ENCODE measurements at places on chromosomes 16 and 17. TPM values are rescaled to one million over a fixed set of nuclear protein-coding genes. Genes with fewer than 3 reads are reported as not detected.

The HOXB4 gene
- total RNA-seq = 4.6 TPM

The GRIN2A gene
- 0.26 TPM for total RNA-seq

The ATP1B2 gene
- total RNA-seq = 0.07 TPM

The TPSG1 gene
- total RNA-seq = not detected

The KANSL1 gene
- total RNA-seq = 103 TPM

The CDH15 gene
- total RNA-seq = 0.20 TPM

The TANGO6 gene
- 26.3 TPM for total RNA-seq

The KRT31 gene
- total RNA-seq = not detected

The CDH5 gene
- total RNA-seq = 3.6 TPM

The G6PC1 gene
- total RNA-seq = not detected

The SUZ12 gene
- total RNA-seq = 24.0 TPM

The CLEC3A gene
- not detected for total RNA-seq

The MSLN gene
- not detected for total RNA-seq

The TMEM204 gene
- 18.9 TPM for total RNA-seq

The SSTR5 gene
- total RNA-seq = not detected

The GNAO1 gene
- 0.17 TPM for total RNA-seq

The CLDN7 gene
- 0.65 TPM for total RNA-seq

The TBC1D26 gene
- total RNA-seq = 0.39 TPM

The NUPR1 gene
- total RNA-seq = 25.6 TPM

The KCNH4 gene
- not detected for total RNA-seq

The ANKRD40CL gene
- total RNA-seq = not detected

The ADGRG1 gene
- total RNA-seq = 5.9 TPM

The CLDN9 gene
- total RNA-seq = not detected

The PYY gene
- total RNA-seq = not detected

The PNMT gene
- not detected for total RNA-seq

The TEKT5 gene
- 0.13 TPM for total RNA-seq

The CDRT4 gene
- total RNA-seq = 3.4 TPM

The SDR42E2 gene
- total RNA-seq = not detected

The RGS9 gene
- 1.1 TPM for total RNA-seq

The CCL14 gene
- not detected for total RNA-seq
